ENCODE measurements at places on chromosomes 2 and 18.

- ATAC-seq = no peak
These were observed 164.6 kb downstream of the EIPR1 start for GRCh38 chr2:3212984-3213383.

GRCh38 chr2:45329045-45329677 is 281.9 kb downstream of the SRBD1 start:
- peak; percentile 32 for ATAC-seq

DNA sequence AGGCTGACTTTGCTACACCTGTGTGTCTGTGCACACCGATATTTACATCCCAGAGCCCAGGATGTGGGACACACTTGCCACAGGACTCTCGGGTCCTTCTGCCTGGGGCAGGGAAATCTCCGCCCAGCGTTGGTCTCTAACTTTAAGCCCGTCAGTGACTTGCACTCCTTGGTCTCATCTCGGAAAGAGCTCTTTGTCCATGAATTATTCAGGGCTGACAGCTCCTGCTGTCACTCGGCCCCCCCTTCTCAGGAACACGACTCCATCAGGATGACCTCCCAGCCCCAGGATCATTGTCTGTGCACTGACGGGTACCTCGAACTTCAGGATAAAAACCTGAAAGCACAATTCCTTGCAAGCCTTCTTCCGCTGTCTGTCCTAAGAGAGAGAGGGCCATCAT is 26.6 kb downstream of the PLB1 start:
- ATAC-seq = no peak

GRCh38 chr2:216632952-216633615 is at the start of gene IGFBP2:
Gene IGFBP2, plus strand, starts transcription at chr2:216633420. Its CDS starts 104 bp downstream, at chr2:216633524.
- peak; percentile 35 for ATAC-seq

- peak; percentile 23 for ATAC-seq
These were observed 78.7 kb downstream of the LPIN1 start for GRCh38 chr2:11824901-11825828.

DNA sequence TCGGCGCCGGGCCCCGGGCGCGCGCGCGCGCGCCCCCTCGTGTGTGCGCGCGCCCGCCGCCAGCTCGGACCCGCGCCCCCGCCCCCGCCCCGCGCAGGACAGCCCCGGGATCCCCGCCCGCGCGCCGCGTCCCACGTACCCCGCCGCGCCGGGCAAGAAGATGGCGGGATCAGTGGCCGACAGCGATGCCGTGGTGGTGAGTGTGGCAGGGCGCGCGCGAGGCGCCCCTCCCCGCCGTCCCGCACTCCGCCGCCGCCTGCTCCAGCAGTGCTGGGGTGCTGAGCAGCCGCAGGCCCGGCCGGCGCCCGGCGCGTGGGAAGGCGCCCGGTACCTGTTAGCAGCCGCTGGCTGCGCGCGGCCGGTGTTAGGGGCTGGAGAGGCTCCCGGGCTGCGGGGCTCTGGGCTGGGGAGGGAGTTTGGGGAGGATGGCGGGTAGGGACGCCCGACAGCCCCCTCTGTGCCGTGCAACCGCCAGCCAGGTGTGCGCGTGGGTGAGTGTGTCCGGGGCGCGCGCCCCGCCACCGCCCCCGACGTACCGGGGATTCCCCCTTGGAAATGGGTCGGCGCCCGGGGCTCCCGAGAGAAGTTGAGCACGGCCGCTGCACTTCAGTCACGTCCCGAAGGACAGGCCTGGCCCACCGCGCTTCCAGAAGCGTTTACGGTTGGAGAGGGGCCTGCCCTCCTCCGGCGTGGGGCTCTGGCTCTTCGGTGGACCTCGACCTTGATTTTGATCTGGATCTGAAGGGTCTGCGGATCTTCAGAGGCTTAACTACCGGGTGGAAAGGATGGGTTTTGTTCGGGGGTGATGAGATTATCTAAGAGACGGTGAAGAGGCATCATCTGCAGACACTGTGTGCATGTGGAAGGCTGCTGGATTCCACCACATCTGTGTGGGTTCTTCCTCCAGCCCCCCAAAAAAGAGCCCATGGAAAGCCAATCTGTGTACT is 697 bp downstream of the LGALSL start:
- ATAC-seq = peak; percentile 53

DNA sequence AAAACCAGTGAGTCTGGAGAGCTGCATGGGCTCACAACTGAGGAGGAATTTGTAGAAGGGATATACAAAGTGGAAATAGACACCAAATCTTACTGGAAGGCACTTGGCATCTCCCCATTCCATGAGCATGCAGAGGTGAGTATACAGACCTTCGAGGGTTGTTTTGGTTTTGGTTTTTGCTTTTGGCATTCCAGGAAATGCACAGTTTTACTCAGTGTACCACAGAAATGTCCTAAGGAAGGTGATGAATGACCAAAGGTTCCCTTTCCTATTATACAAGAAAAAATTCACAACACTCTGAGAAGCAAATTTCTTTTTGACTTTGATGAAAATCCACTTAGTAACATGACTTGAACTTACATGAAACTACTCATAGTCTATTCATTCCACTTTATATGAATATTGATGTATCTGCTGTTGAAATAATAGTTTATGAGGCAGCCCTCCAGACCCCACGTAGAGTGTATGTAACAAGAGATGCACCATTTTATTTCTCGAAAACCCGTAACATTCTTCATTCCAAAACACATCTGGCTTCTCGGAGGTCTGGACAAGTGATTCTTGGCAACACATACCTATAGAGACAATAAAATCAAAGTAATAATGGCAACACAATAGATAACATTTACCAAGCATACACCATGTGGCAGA is 3.6 kb downstream of the TTR start:
- ATAC-seq = no peak

- no peak for ATAC-seq
These were observed 171.0 kb downstream of the ZBTB7C start for GRCh38 chr18:48238206-48238605.

GRCh38 chr2:165474619-165475276 is 5.2 kb downstream of the CSRNP3 start:
- ATAC-seq = no peak

DNA sequence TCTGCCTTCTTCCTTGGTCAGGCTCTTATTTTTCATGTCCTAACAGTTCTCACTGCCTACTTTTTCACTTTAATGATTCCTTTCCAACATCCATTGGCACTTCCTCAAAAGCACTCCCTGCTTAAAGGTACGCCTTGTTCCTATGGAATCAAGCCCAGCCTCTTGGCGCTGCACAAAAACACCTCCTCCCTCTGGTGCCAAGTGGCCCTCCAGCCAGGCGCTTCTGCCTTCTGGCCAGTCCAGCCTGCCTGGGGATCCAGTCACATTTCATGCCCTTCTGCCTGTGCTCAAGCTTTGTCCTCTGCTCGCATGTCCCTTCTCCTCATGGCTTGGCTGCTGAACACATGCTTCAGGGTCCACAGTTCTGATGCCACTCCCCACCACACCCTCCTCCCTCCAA is 6.3 kb downstream of the TPRKB start:
- ATAC-seq = peak; percentile 37

GRCh38 chr2:6203291-6203959 is 511.2 kb downstream of the SOX11 start:
- ATAC-seq = no peak

DNA sequence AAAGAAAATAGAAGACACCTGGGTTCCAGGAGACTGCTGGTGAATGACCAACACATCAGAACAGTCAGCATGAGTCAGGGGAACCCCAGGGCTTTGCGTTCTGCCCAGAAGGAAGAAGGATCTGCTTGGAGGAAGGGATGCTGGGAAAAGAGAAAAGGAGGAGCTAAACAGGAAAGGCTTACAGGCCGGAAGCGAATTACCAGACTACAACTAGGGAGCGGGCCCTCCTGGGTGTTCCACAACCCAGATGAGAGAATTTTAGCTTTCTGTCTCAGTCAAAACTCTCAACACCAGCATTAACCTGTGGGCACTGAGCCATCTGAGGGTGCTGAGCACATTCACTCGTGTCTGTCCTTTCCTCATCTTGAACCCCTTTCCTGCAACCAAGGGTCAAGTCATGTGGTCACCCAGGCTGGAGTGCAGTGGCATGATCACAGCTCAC is 19.2 kb downstream of the CDC42EP3 start:
- peak; percentile 83 for ATAC-seq

- ATAC-seq = no peak
These were observed 154.0 kb downstream of the MBP start for GRCh38 chr18:76978616-76979015.

GRCh38 chr18:48186861-48187260 is 222.3 kb downstream of the ZBTB7C start:
- no peak for ATAC-seq

DNA sequence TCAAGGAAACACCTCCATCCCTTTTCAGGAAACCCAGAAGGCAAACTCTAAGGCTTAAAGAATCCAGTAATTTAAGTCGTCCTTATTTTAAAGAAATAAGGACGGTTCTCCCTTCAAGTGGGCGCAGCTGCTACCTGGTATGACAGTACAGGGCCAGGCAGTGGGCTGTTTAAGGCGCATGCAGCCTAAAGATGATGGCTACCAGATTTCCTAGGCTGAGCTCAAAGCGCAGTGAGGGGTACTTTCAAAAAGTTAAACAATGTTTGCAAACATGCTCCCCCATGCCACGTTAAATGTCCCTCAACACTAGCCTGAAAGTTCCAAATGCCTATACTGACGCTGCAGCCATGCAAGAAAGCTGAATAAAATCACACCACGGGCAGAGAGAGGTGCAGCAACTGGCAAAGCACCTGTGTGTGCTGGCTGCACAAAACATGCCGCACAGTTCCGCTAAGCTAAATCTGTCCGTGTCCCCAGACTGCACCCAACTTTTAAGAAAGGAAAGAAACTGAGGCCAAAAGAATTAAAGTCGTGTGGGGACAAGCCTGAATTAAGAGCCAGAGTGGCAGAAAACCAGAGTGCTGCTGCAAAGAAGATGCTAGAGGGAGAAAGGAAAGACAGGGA is 583 bp downstream of the HIBCH start:
- ATAC-seq = peak; percentile 23

GRCh38 chr18:56873441-56874140 is 222.4 kb downstream of the WDR7 start:
- ATAC-seq = no peak

GRCh38 chr18:75128911-75129716 is 79.8 kb downstream of the PTGR3 start:
- peak; percentile 17 for ATAC-seq

DNA sequence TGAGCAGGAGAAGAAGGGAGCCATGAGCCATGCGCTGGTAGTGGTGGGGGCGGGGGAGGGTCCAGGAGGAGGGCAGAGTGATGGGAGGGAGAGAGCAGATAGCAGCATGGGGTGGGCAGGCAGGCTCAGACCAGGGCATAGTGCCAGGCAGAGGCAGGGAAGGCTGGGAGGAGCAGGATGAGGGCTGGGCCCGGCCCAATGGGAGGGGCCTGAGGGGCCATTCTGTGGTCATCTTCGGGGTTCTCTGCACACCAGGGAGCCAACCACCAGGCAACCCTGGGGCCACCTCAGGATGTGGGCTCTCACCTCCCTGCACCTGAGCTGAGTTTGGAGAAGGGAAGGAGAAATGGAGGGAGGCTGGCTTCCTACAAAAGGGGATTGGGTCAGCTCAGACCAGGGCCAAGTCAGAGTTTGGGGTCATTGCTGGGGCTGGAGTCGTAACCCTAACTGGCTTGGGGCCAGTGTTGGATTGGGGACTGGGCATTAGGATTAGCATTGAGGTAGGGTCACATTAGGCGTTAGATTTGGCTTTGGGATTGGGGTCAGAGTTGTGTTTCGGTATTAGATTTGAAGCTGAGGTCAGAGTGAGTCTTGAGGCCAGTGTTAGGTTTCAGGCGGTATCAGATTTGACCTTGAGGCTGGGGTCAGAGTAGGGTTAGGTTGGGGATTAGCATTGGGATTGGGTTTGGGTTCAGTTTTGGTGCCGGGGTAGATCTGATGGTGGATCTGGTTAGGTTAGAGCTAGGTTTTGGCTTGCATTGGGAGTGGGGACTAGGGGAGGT is 11.2 kb downstream of the VIL1 start:
- ATAC-seq = no peak

DNA sequence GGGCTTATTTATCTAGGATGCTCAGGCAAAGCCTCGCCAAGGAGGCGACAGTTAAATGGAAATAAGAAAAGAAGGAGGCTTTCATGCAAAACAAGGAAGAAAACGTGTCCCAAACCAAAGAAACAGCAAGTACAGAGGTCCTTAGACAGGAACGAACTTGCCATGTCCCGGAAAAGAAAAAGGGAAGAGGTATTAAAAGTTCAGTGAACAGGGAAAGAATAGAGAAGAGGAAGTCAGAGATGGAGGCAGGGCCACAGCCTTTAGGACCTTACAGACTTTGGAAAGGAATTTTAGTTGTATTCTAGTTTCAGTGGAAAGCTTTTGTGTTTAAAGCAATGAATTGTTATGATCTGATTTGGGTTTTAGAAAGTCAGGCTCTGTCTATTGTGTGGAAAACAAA is 22.1 kb downstream of the IKZF2 start:
- peak; percentile 22 for ATAC-seq

- no peak for ATAC-seq
These were observed 183.9 kb downstream of the NCK2 start for GRCh38 chr2:105928563-105928962.

DNA sequence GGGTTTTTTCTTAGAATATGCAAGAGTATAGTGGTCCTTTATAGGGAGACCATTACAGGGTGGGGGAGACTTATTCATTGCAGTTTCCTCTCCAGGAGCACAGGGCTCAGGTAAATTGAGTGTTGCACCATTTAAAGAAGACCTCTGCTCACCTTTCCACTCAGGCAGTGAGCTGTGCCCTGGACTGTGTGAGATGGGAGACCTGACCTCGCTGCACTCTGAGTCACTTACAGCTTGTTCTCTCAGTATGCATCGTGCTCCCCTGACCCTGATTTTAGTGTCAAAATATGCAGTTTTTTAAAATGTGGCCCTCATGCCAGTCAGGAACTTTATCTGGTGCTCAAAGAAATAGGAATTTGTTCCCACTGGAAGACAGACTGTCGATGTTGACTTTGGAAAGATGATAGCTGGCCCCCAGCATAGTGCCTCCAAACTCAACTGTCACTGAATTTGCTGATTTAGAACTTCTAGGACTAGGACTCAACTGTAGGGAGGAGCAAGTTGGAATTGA is 146.7 kb upstream of the EPAS1 start:
- ATAC-seq = no peak

DNA sequence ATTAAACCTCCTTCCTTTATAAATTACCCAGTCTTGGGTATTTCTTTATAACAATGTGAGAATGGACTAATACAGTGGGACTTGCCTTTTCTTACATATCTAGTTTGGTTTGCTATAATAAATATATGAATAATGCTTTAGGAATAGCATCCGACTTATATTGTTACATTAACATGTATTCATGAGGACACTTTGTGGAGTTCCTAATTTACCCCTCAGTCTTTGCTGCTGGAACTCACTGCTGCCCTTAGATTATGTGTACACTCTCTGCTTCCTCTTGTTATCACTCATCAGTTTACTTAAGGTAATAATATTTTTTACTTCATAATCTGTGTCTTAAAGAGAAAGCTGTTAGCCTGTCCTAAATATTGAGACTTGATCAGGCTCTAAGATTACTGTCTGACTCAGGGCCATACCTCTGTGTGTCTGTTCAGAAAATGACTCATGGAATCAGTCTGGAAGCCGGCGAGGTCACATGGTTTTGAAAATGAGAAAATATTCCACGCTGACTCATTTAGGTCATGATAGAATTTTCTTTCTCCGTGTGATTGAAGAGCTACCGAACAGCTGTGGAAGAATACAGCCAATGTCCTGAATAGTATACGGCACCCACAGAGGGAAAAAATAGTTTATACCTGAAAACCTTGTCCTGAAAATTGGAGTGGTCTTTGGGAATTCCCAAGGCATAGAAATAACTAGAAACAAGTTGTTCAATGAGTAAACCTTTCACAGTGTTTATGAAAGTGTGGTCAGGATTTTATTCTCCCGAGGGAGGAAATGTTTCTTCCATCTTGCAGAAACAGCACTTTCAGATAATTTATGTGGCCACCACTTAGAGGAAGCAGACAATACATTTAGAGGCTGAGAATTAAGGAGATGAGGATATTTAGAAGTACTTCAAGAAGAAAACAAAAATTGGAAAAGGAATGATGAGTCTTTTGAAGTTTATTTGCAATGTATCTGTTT is 156.4 kb downstream of the DSEL start:
- ATAC-seq = peak; percentile 96
